CD4-positive, alpha-beta T cell treated with Interleukin-6 at 100 ng/mL for 8 hours (primary cell): ENCODE measurements at places on chromosomes 16 and 17.
A peak's percentile ranks its signal among the peaks of the same experiment; 100 is the strongest.

DNA sequence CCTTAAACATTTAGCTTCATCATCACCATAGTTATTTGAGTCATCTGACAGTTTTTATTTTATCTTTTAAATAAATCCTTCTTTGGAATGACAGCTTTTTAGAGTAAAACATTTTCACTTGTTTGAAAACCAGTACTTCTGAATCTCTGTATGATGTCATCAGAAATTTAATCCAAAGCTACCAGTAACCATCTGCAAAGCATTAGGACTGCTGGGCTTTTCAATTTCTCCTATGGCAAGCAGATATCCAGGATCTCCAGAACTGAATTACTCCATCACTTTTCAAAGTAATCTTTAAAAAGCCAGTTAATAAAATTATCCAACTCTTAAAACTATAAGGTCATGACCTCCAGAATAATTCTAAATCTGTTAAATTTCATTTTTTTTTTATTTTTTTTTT lies 51.5 kb downstream of the CHCT1 start:
- DNase-seq, result no peak

GRCh38 chr16:7820816-7821215 lies 488.2 kb downstream of the RBFOX1 start:
- no peak for DNase-seq

DNA sequence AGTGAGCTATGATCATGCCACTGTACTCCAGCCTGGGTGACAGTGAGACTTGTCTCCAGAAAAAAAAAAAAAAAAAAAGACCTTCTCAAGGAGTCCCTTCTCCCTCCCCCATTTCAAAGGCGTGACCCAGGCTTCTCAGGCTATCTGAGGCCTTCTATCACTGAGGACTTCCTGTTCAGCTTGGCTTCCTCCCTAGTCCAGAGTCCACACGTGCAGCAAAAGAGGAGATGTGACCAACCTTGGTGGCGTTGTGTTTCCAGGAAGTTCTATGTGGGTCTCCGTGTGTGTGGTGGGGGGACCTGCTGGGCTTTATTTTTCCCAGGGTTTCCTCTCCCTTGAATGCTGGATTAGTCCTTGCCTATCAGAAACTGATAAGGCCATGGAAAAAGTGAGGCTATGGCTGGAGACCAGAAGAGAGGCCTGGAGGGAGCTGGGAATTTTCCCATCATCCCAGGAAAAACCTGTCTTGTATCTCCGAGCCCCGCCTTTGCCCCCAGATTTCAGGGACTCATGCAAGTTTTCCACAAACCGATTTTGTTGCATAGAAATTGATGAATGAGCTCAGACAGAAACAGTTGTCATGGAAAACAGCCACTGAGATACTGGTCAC lies 148.1 kb downstream of the SALL1 start:
- no peak for DNase-seq

DNA sequence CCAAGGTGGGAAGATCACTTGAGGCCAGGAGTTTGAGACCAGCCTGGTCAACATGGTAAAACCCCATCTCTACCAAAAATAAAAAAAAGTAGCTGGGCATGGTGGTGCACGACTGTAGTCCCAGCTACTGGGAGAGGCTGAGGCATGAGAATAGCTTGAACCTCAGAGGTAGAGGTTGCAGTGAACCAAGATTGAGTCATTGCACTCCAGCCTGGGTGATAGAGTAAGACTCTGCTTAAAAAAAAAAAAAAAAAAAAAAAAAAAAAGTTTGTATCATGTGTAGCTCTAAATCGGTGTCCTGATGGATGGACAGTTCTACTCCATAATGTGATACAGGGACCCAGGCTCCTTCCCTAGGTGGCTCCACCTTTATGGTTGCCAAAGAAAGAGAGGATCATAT lies 497.1 kb upstream of the RBFOX1 start:
- no peak for DNase-seq

DNA sequence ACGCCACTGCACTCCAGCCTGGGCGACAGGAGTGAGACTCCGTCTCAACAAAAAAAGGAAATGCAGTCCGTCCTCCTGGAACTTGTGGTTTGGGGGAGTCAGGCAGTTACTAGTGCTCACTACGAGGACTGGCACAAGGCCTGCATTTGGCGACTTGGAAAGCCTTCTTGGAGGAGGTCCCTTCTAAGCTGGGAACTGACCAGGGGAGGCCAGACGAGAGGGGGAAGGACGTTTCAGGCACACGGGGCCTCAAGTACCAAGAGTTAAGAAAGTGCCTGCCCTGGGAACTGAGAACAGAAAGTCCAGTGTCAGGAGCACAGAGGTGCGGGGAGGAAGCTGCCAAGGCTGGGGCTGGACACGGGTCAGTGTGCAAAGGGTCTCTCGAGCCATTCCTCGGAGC lies 89.9 kb downstream of the ABR start:
- DNase-seq, result no peak

DNA sequence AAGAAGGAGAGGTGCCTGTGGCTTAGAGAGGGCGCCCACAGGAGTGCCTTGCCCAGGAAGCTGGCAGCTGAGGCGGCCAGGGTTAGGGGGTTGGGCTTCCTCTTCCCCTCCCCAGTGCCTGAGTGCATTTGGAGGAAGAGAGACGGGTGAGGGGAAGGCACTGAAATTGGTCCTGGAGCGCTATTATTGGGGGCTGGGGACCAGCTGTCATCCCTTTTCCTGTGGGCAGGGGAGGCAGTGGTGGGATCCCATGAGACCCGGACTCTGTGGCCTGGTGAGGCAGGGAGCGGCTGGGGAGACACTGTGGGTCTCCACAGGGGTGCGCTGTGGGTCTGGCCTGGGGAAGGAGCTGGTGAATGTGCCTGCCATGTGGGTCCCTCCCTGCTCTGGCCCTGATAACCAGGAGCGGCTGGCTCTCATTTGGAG lies 259.7 kb downstream of the SEC14L1 start:
- peak; percentile 78 for DNase-seq

DNA sequence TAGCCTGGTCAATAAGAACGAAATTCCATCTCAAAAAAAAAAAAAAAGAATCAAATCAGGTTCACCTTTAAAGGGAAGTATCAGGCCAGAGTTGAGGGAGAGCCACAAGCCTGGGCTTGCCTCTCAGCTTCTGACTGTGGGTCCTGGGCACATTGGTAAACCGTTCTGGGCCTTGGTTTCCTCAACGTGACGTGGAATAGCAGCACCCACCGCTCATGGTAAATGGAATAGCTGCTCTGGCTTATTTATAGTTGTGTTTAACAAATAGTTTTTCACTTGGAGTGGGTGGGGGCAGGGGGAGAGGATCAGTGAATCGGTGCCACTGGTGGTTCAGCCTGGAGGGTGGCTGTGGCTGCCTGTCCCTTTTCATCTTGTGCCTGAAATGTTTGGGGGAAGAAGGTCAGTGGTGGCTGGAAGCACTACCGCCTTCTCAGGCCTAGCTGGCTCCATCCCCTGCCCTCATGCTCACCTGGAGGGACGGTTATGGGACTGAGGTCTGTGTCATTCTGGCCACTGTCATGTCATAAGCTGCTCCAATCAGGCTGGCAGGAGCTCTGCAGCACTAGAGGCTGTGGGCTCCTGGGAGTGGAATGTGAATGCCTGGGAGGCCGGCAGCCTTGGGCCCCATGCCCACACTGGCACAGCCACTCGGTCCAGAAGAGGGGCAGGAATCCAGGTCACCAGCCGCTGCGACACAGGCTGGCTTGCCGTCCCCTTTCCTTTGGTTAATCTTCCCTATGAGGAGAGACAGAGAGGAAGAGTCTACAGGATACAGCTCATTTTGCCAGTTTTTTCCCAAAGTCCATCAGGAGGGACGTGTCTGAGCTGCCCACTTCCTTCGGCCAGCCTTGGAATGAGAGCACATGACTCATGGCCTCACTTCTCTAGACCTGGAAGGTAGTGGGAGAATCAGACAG lies 27.0 kb downstream of the CCR7 start:
- DNase-seq, result no peak

DNA sequence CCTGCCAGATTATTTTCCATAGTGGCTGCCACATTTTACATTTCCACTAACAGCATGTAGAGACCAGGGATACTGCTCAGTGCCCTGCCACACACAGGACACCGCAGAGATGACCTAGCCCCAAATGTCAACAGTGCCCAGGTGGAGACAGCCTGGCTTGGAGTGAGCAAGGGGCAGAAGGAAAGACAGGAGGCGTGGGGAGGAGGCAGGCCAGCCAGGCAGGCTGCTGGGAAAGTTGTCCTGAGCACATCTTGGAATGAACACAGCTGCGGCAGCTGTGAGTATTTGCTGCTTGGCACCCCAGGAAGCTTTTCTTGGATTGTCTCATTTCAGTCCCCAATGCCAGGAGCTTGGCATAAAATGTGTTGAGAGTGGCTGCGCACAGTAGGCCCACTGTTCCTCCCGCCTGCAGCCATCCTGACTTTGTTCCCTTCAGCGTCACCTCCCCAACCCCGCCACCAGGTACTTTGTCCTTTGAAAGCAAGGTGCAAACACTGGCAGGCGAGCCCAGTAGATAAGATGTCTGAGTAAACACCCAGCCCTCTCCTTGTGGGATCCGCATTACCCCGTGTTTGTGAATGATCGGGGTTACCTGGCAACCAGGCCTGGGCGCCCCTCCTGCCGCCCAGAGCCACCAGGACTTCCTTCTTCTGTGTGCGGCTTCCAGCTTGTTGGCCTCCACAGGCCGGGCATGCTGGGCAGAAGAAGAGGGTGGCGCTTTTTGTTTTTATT lies 114.0 kb downstream of the CMIP start:
- DNase-seq, result no peak

- no peak for DNase-seq
Observed at GRCh38 chr16:30947541-30947858, 1.4 kb upstream of the ORAI3 start.

- DNase-seq, result no peak
Observed at GRCh38 chr17:82101301-82101715, 3.3 kb upstream of the FASN start.

DNA sequence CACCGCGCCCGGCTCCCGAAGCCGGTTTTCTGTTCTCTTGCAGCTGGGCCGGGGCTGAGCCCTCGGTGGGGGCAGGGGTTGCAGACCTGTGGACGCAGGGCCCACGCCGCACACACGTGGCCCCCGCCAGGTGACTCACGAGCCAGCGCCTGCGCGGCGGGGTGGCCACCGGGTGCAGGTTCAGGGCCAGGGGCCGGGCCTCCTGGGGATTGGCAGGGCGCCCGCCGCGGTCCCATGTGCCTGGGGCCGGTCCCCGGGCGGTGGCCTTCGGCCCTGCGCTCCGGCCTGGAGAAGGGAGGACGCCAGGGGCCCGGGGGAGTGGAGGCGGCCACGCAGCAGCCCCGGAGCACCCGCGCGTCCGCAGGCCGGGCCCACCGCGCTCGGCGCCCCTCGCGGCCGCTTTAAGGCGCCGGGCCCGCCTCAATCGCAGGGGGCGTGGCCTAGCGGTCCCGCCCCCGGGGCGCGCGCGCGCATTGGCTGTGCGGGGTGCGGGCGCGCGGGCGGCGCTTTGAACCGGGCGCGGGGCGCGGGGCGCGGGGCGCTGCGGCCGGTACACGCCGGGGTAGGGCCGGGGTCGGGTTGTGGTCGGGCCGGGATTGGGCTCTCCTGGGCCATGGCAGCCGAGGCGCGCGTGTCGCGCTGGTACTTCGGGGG lies at the start of gene SLC25A10:
SLC25A10 (plus strand) TSS at position 471 of the 654 bp plus-strand sequence; CDS start at position 614, 143 bp downstream.
- peak; percentile 79 for DNase-seq

GRCh38 chr17:21376081-21376758 lies at the start of gene KCNJ12:
KCNJ12 (plus strand) TSS chr17:21376357; CDS start chr17:21415343, 38,986 bp downstream.
- DNase-seq, result no peak
